ENCODE measurements at places on chromosomes 16 and 17.

DNA sequence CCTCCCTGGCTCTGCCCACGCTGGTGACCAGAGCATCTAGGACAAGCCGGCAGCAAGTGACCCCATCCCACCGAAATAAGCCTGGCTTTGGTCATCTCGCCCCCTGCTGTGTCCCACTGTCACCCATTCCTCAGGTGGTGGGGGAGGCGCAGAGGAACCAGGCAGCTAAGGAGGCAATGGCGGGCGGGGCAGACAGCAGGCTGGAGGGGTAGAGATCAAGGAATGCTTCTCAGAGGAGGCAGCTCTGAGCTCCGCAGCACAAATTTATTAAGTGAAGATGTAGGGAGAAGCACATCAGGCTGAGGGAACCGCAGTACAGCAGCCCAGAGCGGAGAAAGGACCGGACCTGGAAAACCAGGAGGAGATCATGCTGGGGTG, 7.5 kb upstream of the KREMEN2 start:
- no peak for DNase-seq

DNA sequence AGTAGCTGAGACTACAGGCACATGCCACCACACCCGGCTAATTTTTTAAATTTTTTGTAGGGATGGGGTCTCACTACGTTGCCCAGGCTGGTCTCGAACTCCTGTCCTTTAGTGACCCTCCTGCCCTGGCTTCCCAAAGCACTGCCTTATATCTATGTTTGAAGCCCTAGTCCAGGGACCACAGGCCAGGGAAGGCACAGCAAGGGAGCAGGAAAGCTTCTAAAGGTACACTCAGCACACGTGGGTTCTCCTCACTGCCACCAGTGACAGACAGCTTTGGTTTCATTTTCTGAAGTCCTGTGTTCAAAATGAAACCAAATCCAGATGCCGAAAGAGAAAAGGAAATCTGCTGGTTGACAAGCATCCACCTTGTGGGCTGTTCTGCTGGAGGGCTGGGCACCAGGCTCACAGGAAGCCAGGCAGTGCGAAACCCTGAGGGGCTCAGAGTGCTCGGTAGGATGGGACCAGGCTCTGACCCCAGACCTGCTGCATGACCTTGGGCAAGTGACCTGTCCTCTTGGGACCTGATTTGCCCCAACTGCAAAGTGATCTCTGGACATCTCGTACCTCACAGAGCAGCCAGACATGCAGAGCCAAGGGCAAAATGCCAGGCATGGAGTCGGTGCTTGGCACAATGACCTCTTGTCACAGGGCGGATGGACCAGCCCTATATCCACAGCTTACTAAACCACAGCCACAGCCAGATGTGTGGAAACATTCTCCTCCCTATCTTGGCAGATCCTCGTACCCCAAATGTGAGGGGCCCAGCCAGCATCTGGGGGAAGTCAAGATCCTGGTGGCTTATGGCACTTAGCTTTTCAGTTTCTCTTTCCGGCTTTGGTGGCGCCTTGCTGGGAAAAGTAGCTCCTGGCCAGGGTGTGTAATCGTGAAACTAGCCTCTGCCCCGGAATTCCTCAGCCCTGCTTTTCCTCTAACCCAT, 2.8 kb upstream of the SOCS1 start:
- DNase-seq = no peak

DNA sequence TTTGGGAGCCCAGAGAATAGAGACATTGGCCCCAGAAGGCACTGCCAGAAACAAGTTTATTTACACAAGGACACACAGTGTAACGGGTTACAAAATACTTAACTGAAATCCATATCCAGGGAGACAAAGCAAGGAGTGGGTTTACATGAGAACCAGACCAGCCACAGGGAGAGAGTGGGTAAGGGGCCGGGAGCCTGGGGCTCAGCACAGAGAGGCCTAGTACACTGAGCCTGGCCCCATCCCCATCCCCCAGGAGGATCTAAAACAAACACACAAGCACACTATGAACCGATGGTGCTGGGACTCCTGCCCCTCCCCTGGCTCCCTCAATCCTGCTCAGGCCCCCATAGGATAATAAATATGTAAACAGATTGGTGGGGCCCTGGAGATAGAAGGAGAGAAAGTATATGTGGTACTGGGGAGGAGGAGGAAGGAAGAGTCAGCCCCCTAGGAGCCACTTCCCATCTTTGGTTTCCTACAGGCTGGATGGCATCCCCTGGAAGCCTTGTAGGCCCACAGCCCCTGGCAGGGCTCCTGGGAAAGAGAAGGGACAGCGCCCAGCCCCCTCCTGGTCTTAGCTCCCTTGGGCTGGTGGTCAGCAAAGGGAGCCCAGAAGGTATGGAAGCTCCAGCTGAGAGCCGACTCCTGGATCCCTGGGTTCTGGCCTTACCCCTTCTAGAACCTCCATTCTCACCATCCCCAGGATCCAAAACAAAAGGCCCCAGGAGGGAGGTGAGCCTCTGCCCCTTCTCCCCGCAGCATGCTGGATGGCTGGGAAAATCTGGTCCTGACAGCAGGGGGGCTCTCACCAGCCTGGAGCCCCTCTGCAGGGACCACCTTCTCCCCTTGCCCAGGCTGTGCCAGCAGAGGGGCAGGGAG, 6.4 kb downstream of the G6PC3 start:
- DNase-seq = no peak

- no peak for DNase-seq
These were observed 55.0 kb downstream of the SNTB2 start for GRCh38 chr16:69241926-69242325.

DNA sequence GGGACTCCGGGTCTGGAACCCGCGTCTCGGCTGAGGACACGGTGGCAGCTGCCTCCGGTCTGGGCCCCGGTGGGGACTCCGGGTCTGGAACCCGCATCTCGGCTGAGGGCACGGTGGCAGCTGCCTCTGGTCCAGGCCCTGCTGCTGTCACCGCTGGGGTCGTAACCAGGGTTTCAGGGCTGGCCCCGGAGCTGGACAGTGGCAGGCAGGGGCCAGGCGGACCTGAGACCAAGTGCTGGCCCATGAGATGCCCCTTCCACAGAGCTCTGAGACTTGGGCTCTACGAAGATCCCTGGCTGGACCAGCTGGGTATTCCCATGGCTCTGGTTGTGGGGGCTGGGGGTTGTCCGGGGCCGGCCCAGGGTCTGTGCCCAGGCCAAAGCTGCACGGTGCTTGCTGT, 3.8 kb downstream of the RPUSD1 start:
- DNase-seq = no peak

- DNase-seq = no peak
These were observed 3.6 kb upstream of the ZCCHC14 start for GRCh38 chr16:87496447-87496801.

- DNase-seq = no peak
These were observed 7.5 kb upstream of the ADCY9 start for GRCh38 chr16:4123616-4124300.

DNA sequence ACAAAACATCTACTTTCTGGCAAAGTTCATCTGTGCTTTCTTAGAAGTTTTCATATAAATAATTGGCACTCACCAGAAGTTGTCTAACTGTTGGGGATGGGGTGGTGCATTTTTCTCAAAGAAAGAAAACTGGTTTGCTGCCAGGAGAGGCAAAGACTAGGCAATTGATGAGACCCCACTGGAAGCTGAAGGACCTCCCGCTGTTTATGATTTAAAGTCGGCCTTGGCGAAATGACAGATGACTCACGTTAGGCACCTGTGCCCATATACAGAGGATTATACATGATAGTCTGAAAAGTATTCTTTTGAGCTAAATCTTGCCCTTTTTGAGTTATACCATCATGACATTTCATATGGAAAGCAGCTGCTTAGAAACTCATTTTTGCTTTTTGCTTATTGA, 193.0 kb upstream of the ZFHX3 start:
- DNase-seq = no peak

DNA sequence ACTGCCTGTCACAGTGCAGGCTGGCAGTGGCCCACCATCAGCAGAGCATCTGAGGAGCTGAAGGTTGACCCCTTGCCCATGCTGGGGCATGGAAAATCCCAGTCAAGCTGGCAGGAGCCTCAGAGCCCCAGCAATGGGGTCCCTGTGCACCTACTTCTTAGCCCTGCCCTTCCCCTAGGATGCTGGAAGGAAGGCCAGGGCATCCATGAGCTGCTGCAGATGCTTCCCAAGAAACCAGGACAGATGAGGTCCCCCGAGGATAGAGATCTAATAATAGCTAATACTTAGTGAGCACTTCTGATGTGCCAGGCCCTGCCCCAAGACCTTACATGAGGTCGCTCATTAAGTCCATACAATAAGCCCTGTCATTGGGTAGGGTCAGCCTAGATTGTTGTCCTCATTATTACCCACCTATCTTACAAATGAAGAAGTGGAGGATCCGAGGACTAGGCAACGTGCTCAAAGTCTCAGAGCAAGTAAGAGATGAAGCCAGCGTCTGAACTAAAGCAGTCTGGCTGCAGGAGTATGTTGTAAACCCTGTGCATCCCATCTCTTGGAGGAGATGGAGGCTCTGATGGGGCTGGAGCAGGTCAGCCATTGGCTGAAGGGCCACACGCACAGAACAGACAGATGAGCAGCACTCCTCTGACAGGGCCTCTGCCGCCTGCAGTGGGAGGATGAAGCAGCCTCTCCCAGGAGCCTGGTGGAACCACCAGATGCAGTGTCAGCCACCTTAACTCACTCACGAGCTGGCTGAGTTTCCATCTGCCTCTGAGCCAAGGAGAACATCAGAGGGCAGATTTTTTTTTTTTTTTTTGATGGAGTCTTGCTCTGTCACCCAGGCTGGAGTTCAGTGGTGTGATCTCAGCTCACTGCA, 175.4 kb downstream of the WSCD1 start:
- DNase-seq = no peak

GRCh38 chr17:77531641-77532040, 390.9 kb downstream of the SEC14L1 start:
- no peak for DNase-seq

GRCh38 chr16:80997139-80997798, 9.4 kb downstream of the CMC2 start:
- DNase-seq = peak; percentile 13

DNA sequence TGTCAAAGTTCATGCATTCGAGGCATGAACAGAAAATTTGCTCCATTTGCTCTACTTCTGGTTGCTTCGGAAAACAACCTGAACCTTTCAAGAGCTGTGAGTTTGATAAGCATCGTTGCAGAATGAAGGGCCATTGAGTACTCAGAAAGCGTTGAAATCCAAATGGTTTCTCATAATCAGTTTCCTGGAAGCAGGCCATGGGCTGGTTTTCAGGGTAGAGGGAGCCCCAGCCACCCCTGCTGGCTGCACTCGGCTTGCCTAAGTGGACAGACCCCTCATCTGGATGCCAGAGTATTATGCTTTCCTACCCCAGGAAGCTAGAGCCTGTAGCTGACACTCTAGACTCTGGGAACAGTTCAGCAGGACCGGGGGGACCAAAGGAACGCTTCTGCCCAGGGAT, 24.4 kb downstream of the SCNN1G start:
- DNase-seq = no peak

DNA sequence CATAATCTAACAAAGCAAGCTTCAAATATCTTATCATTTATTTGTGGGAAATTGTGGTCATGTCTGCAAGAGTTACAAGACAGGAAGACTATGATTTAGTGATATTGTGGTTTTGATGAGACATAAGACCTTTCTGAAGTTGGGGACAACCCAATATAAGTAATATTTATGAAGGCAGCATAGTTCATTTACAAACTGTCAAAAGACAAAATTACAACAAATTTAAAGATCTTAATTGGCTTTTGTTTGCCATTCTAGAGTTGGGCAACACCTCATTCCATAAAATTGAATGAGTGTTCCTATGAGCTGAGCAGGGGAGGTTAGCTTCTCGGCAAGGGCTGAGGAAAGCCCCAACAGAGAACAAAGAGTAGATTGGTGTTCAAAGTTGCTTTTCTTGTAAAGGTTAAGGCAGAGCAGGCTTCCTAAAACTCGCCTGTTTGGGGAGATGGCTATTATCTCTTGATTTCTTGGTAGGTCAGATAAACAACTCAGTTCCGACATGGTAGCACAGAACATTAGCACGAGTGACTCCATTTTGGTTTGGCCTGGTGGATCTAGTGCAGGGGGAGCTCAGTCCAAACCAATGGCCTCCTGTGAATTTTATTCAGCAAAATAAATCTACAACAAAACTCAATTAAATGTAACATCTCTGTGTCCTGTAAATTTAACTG, 10.9 kb upstream of the MMD start:
- DNase-seq = no peak

- no peak for DNase-seq
These were observed 536 bp downstream of the SLC38A10 start for GRCh38 chr17:81294512-81295030.

- no peak for DNase-seq
These were observed 54.5 kb downstream of the NACA2 start for GRCh38 chr17:61536422-61536955.

- DNase-seq = no peak
These were observed 11.1 kb downstream of the XPO6 start for GRCh38 chr16:28200661-28201060.

GRCh38 chr17:77163001-77163400, 22.2 kb downstream of the SEC14L1 start:
- DNase-seq = no peak

- DNase-seq = no peak
These were observed 19.9 kb downstream of the ARL4D start for GRCh38 chr17:43418441-43419374.

DNA sequence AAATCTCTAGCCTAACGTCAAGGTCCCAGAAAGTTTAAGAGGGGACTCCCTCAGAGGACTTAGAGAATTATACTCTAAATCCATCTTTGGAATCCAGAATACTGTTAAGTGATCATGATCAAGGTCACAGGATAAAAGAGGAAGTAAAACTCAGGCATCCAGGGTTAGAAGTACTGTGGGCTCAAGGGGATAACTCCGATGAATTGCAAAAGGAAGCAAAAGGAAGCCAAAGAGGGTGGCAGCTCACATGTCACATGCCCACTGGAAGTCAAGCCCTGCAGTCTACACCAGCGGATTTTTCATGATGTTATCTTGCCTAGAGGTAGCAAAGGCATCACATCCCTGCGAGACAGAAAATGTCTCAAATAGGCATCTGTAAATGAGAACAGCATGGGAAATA, 3.8 kb downstream of the ZNF821 start:
- no peak for DNase-seq

GRCh38 chr16:1464196-1464893, 10.5 kb downstream of the CLCN7 start:
- DNase-seq = no peak

GRCh38 chr16:55661941-55662643, 6.3 kb downstream of the SLC6A2 start:
- DNase-seq = no peak

DNA sequence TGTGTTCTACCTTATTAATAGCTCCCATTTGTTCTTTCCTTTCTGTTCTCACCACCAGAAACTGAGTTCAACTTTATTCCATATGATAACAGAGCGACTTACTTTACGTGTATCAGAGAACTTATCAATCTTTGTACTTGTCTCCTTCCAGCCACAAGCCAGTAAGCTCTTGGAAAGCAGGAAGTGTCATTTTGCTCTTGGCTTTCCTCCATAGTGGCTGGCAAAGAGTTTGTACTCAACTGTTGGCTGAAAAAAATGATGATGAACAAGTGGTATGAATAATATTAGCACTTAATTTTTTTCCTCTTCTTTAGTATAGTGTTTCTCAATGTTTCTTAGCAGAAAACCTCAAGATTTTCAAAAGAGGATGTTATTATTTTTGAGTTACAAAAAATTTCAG, 182.4 kb upstream of the TOM1L1 start:
- DNase-seq = no peak

- no peak for DNase-seq
These were observed 67.3 kb upstream of the FA2H start for GRCh38 chr16:74841904-74842303.

- DNase-seq = peak; percentile 93
These were observed 96.3 kb downstream of the RAB11FIP4 start for GRCh38 chr17:31487648-31488263.

Measured in mucosa of gallbladder (tissue), 1 donor.